Kidney (tissue), 22 donors: ENCODE measurements at places on chromosomes 4 and X.

GRCh38 chr4:41506130-41506529 lies 31.8 kb upstream of the LIMCH1 start:
- no peak for DNase-seq

DNA sequence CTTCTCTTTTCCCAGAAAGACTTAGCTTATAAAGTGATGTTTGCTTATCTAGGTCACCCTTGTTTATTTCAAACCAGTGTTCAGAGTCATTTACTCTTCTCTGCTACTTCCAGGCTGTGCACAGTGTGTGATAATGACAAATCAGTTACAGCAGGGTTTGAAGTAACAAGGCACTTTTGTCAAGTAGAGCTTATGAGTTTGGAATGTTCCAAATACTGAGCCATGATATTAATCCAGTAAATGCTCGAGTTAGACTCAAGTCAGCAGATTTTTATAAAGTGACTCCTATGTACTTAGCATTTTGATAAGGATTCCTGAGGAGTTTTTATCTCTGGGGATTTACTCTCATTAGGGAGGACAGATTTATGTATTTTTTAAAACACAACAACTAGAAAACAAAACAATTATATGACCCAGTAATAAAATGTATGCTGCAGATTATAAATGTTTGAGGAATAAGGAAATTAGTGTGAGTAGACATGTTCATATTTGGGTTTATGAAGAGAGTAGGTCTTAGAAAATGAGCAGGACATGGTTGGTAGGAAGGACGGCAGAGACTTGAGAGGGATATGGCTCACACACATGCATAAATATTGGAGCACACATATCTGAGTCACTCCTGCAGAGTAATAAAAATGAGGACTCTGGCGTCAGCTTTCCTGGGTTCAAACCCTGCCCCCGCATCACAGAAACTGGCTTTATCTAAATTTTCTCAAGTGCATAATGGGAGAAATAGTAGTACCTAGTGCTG lies 271.2 kb downstream of the FBXO8 start:
- no peak for DNase-seq

DNA sequence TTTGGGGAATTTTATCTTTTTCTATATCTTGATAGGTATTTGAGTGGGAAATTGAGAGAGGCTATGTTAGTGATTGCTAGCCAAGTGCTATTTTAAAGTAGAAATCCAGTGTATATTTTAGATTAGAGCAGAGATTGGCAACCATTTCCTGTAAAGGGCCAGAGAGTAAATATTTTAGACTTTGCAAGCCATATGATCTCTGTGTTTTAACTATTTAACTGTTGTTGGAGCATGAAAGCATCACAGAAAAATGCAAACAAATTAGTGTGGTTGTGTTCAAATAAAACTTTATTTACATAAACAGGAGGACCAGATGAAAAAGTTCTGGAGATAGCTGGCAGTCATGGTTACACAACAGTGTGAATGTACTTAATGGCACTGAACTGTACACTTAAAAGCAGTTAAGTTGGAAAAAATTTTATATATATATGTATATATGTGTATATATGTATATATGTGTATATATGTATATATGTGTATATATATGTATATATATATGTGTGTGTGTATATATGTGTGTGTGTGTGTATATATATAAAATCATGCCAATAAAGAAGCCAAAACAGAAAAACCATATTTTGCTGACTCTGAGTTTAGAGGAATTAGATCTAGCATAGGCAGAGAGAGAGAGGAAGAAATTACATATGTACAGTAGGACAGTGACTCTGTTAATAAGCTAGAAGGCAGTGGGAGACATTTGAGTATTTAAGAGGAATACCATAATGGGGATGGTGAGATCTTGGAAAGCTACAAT lies 83.4 kb downstream of the TMEM164 start:
- no peak for DNase-seq

DNA sequence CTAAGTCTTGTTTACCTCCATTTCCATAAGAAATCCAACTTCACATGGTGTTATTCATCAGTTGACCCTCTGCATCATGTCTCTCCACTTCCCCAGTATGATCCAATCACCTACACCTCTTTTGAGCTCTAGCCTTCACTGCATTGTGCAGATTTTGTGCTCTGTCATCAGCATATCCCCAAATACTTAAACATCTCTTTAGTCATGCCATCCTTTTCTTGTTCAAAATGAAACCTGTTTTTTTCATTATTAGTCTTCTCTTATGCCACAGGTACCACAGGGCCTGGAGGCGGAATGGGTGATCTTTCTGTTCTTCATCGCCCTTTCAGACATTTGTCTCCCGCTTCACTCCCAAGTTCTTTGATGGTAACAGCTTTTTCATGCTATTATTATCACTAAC lies 382.7 kb upstream of the GALNTL6 start:
- no peak for DNase-seq

DNA sequence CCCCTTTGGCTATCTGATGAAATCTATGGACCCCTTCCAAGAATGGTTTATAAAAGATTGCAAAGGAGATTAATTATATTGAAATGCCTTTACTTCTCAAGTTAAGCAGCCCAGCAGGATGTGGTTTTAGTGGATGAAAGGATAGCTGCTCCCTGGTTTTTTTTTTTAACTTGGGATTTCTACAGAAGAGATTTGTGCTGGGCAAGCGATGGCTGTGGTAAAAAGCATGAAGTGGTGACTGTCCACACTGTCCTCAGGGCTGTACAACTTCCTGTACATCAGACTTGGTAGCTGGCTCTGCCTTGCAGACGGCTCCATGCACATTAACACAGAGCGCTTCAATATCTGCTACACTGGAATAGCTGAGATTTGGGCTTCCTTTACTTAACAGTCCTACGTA lies 321.7 kb downstream of the DHX15 start:
- no peak for DNase-seq

GRCh38 chr4:72295966-72296557 lies 264.3 kb downstream of the NPFFR2 start:
- peak; percentile 72 for DNase-seq

DNA sequence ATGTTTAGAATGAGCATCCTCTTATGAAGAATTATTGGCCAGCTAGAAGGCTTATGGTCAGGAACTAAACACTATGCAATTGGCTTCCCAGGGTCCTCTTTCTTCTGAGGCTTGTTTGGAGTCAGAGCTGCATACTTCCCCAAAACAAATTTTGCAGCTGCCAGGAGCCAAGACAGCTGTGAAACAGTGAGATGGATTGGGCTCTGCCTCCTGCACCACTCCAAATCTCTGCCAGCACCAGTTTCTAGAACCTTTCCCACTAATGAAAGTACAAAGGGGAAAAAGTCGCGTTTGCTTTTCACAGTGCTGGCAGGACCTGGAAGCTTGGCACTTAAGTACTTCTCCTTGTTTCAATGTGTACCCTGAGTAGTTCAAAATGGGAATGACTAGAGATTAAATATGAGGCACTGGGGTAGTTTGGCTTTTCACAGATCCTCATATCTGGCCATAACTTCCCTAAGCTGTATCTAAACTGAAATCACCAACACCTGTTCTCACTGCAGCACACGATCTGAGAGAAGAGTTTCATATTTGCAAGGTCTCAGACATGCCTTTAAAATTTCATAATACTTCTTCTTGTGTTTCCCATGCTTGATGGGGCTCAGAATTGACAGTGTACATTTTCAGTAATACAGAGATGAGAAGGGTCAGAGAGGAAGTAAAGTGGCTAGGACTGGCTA lies 20.7 kb upstream of the AR start:
- no peak for DNase-seq
